Effector memory CD8-positive, alpha-beta T cell (primary cell): ENCODE measurements at places on chromosomes 7 and 10.

DNA sequence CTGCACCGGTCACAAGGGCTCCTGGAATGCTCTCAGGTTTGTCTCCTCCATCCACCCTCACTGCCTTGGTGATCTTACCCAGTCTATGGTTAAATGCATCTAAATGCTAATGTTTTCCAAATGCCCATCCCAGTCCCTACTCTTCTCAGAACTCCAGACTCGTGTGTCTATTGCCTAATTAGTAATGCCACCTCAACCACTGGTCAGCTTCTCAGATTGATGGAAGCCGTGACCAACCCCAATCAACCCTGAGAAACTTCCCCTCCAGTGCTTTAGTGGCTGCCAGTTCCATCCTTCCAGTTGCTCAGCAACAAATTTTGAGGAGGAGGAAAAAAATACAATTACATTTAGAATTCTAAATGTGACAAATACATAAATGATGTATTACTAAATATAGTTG lies 18.6 kb downstream of the NUDCD3 start:
- DNase-seq: no peak

DNA sequence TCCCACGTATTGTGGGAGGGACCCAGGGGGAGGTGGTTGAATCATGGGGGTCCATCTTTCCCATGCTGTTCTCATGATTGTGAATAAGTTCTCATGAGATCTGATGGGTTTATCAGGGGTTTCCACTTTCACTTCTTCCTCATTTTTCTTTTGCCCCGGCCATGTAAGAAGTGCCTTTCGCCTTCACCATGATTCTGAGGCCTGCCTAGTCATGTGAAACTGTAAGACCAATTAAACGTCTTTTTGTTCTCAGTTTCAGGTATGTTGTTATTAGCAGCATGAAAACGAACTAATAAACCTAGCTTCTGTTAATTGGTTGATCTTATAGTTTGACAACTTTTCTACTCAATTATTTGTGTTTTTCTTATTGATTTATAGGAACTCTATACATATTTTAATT lies 206.3 kb downstream of the NXPH1 start:
- DNase-seq: no peak

DNA sequence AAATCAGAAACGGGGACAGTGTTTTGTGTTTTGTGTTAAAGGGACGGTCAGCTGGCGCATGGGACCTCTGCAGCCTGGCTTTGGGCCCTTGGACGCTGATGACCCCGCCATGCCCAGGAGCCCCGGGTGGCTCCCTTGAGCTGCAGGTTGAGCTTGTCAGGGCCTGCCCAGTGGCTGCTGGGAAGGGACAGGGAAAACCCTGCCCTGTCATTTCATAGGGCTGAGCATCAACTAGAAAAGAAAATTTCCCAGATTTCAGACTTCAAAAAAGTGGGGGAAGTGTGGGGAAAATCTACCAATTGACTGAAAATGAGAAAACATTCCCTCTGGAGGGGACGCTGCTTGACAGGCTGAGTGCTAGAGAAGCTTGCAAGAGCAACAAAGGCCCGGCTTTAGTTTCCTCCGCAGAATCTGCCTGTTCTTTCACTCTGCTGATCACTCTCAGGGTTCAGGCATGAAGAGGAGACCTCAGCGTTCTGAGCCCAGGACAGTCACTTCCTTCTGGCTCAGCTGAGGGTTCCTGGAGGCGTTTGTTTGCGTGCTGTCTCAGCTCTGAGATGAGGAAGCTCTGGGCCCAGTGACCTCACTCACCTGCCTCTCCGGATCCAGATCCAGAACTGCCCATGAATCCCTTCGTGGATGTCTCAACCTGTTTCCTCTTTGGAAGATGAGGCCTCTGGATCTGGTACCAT lies 18.6 kb upstream of the DNAJB6 start:
- no peak for DNase-seq

DNA sequence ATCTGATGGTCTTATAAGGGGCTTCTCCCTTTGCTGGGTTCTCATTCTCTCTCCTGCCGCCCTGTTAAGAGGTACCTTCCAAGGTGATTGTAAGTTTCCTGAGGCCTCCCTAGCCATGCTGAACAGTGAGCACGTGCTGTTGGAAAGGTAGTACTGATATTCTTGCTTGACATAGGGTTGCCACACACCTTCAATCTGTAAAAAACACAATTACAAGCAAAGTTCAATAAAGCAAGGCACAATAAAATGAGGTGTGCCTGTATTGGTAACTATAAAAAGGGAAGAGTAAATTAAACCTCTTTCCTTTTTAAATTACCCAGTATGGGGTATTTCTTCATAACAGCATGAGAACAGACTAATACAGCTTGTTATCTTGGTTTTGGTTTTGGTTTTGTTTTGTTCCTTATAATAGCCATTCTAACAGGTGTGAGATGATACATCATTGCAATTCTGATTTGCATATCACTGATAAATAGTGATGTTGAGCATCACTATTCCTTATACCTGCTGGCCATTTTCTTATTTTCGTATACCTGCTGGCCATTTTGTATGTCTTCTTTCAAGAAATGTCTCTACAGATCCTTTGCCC lies 164.9 kb upstream of the TRIM24 start:
- no peak for DNase-seq

DNA sequence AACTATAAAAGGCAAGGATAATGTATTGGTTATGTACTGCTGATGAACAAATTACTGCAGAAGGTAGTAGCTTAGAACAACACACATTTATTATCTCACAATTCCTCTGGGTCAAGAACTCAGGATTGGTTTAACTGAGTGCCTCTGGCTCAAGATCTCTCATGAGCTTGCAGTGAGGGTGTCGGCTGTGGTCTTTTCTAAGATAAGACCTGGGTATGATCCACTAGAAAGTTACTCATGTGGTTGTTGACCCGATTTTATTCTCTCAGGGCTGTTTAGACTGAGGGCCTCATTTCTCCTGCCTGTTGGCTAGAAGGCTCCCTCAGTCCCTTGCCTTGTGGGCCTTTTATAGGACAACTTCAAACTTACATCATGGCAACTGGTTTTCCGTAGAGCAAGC lies 86.7 kb downstream of the VWDE start:
- no peak for DNase-seq

- DNase-seq: peak; percentile 34
Observed at GRCh38 chr7:151010307-151011096, 13.8 kb downstream of the ATG9B start.

DNA sequence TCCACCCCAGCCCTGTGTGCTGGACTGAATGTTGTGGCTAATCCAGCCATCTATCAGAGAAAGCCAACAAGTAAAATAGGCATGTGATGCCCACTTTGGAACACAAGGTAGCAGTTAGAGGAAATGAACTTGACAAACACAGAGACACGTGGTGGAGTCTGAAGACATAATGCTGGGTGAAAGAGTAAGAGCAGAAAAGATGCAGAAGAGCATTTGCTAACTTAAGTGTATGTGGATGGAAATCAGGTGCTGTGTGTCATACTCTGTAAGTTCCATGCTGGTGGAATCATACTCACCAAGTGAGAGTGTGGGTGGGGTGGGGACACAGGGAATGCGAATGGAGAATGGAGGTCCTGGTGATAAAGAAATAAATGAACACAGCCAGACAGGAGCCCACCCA lies 22.8 kb downstream of the WDFY4 start:
- DNase-seq: no peak

- no peak for DNase-seq
Observed at GRCh38 chr7:55157764-55158105, 138.9 kb downstream of the EGFR start.

DNA sequence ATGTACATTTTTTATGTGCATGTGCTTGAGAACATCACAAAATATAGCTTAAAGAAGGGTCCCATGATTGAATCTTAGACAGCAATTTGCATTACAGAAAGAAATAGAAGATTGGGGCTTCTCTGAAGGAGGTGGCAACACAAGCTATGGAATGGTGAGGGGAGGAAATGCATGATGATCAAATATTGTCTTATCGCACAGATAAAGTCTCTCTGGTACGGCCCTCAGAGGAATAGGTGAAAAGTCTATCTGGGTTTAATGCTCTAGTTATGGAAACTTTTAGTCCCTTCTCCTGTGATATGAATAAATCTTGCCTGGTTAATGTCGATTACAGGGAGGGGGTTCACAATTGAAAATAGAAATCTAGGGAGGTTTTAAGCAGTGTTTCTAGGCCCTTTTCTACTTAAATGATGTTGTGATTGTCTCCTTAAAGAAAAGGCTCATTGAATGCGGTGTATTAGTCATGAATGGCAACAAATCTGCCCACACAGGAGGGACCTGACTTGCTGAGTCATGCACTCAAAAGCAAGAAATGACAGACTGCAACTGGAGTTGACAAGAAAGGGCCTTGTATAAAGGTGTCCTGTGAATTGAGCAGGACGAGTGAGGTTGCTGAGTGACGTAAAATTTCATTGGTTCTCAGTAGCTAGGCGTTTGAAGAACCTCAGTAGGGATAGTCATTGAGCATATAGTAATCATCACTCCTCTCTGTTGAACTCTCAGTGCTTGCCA lies 133.4 kb upstream of the CSTF2T start:
- DNase-seq: no peak

GRCh38 chr7:131681961-131682360 lies 125.5 kb upstream of the PODXL start:
- no peak for DNase-seq

DNA sequence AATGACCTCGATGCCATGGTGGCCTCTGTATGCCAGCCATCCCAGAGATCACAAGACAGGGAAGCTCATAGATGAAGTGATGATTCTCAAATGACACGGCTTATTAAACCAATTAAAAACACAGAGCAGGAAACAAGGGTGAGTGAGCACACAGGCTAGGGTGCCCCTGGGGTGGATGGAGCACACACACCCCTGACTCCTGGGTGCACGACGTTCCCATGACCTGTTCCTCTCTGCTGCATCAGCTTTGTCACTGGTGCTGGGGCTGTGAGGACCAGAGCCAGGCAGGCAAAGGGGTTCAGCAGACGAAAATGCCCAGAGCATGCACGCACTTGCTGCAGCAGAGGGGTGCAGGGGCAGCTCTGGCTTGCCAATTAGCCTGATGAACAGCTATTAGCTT lies 86.5 kb upstream of the LRRC4 start:
- DNase-seq: no peak

GRCh38 chr10:63920926-63921325 lies 399.7 kb downstream of the REEP3 start:
- DNase-seq: no peak

DNA sequence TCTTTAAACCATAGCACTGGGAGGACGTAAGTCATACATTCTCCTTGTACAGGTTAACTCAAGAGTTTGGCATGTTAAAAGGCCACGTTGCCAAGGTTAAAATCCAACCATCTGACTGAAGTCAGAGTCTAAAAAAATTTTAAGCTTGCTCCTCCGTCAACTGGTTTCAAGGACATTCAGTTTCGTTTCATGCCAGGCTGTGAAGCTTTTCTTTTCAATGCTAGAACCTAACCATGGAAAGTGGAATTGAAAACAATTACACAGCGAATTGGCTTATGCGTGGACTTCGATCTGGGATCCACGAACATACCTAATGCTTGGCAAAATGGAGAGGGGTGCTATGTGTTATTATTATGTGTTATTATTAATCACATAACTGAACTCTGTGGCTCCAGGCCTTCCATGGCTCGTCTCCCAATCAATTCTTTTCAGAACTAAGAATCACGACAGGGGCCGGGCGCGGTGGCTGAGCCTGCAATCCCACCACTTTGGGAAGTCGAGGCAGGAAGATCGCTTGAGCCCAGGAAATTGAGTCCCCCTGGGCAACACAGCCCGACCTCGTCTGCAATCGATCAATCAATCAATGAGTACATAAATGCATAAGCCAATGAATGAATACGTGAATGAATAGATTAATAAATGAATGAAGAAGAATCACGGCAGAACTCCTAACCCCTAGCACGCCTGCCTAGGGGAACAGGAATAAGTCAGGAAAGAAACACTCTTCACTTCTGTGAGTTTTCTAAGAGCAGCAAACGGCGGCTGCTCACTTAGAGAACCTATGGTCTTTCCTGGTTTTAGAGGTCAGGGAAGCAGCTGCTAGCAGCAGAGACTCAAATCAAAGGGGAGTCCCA lies 733 bp upstream of the ARL5B start:
- DNase-seq: no peak
